Left cardiac atrium (tissue), 4 donors: ENCODE measurements at places on chromosomes 6 and 20. TPM values are rescaled to one million over a fixed set of nuclear protein-coding genes. Genes with fewer than 3 reads are reported as not detected.

Gene CCDC170
- total RNA-seq = 0.85 TPM

Gene MRPL18
- total RNA-seq = 63.9 TPM

DNA sequence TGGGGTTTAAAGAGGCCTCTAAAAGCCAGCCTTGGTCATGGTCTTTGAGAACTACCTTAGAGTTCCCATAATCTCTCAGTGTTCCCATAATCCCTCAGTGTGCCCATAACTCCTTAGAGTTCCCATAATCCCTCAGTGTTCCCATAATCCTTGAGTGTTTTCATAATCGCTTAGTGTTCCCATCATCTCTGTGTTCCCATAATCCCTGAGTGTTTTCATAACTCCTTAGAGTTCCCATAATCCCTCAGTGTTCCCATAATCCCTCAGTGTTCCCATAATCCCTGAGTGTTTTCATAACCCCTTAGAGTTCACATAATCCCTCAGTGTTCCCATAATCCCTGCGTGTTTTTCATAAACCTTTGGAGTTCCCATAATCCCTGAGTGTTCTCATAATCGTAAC, 199.2 kb downstream of the QKI start:
- DNase-seq = no peak

GRCh38 chr20:57582432-57583288, 21.8 kb downstream of the PCK1 start:
- peak; percentile 50 for DNase-seq

DNA sequence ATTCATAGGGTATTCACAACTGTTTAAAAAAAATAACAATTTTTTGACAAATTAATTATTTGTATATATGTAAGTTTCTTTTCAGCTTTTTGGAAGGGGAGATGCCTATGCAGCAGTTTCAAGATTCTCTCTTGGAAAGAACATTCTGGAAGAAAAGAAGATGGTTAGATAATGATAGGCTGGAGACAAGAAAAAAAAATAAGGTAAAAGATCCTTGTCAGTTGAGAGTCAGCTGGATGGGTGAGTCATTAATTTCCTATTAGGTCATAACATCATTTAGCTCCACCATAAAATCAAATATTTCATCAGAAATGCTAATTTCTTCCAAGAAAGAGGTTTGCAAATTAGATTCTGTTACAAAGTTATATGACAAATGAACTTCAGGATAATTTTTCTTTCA, 880.4 kb downstream of the EPHA7 start:
- DNase-seq = no peak

Gene LSM14B
- 38.1 TPM for total RNA-seq

GRCh38 chr6:49782293-49782692, 4.8 kb downstream of the PGK2 start:
- DNase-seq = no peak

DNA sequence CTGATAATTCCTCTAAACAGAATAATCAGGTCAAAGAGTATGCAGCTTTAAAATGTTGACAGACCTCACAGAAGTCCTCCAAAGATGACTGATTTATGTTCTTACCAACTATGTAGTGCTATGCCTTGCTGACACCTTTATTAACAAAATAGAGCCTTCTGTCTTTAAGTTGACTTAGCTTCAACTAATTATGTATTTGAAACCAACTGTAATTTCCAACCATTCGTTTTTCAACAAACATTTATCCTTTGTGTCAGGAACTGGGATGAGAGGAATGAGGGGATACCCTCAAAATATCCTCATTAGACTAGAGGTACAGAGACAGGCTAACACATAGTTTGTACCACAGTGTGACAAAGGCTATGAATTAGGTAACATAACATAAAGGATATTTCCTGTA, 186.2 kb upstream of the ZNF217 start:
- no peak for DNase-seq
